Fibroblast of the conjunctiva (primary cell): ENCODE measurements at places on chromosomes 1 and 21.

DNA sequence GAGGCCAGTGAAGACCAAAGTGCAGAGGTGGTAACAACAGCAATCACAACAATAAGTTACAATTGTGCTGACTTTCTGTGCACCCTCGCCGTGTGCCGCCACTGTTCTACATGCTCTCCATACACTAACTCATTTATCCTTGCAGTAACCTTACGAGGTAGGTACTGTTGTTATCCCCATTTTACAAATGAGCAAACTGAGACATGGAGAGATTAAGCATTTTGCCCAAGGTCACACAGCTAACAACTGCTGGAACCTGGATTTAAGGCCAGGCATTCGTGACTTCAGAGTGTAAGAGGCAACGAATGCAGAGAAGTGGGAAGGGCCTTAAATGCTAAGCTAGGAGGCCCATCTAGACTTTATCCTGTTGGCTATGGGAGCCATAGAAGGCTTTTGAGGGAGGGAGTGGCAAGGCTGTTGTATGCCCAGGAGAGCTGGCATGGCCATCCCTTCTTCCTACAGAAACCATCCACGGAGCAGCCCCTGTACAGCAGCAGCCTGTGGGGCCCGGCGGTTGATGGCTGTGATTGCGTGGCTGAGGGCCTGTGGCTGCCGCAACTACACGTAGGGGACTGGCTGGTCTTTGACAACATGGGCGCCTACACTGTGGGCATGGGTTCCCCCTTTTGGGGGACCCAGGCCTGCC, 36.6 kb downstream of the AZIN2 start:
- DNase-seq, result no peak

DNA sequence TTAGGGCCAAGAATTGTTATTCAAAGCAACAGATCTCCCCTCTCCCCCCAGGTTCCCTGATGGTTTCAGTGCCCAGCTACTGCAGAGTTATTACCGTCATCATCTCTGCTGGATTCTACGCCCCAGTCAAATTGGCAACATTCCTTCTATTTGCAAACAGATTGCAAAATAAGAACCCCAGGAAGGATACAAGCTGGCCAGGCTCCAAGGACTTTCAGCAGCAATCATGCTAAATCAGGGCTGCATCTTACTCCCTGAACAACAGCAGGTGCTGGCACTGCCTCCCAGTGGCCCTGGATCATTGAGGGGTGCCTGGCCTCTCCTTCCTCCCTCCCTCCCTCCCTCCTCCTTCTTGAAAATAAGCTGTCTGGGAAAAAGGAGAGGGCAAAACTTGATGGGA, 521.6 kb upstream of the BEND5 start:
- no peak for DNase-seq

DNA sequence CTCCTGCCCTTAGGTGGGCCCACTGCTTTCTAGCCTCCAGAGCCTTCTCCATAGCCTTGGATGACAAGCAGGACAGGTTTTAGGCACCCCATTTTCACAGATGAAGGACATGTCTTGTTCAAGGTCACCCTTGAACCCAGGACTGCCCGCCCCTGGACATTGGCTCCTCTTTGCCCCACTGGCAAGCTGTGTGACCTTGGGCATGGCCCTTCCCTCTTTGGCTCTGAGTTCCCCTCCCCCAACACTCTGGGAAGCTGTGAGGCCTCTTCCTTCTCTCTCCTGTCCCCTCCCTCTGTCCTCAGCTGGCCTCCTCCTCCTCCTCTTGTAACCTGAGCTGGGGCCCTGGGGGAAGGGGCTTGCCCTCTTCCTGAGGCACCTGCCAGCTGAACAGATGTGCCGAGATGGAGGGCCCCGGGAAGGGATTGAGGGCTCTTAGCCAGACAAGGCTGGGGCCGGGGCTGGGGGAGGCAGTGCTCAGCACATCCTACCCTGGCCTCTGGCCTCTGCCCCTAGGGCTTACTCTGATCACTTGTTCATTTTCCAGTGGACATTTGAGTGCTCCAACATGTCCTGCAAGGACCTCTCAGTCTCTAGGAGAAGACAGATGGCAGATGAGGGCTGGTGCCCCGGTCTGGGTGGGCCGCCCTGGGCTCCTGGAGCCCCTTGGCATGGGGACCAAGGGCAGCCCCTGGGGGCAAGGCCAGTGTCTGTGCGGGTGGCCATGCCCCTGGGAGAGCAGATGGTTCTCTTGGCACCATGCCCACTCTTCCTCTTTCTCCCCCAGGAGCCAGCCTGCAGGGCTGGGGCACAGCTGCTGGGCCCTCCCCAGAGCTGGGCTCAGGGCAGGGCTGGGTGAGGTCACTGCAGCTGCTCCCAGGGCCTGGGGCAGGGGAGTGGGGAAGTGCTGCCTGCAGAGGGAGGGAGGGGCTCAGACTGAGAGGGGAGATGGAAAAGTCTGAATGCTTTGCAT, 10.7 kb downstream of the FOXO6 start:
- no peak for DNase-seq

DNA sequence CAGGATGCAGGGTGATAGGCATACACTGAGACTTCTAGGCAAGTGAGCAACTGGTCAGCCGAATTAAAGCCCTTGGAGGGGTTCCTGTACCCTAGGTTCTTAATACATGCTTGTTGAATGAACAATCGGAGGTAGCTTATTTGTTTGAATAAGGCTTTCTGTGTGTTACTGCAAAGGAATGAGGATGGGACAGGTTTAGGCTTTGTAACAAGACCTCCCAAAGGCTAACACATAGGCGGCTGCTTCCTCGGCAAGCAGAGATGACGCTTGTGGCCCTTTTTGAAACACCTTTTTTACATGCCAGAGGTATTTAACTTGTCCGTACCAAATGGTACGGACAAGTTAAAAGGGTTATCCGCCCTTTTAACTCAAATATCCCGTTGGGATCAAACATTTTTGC, 511.6 kb downstream of the KIF26B start:
- no peak for DNase-seq

GRCh38 chr1:119771770-119772169, 3.1 kb upstream of the HMGCS2 start:
- no peak for DNase-seq

DNA sequence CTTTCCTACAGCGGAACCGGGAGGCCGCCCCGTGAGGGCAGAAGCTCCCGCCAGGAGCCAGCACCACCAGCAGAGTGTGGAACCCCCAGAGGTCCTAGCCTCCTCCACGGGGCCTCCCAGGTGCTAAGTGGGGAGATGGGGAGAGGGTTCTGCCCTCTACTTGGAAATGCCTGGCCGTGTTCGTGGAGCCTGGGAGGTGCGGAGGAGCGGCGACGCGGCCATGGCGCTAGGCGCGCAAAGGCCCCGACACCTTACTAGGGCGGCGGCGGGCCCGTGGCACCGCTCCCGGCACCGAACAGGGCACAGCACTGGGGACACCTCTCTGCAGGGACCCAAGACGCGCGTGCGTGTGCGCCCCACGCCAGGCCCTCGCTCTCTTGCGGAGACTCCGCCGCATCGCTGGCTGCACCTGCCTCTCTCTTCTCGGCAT, 1.3 kb upstream of the CACNA1E start:
- DNase-seq, result no peak

GRCh38 chr1:192766009-192766625, 42.7 kb upstream of the RGS2 start:
- DNase-seq, result no peak

DNA sequence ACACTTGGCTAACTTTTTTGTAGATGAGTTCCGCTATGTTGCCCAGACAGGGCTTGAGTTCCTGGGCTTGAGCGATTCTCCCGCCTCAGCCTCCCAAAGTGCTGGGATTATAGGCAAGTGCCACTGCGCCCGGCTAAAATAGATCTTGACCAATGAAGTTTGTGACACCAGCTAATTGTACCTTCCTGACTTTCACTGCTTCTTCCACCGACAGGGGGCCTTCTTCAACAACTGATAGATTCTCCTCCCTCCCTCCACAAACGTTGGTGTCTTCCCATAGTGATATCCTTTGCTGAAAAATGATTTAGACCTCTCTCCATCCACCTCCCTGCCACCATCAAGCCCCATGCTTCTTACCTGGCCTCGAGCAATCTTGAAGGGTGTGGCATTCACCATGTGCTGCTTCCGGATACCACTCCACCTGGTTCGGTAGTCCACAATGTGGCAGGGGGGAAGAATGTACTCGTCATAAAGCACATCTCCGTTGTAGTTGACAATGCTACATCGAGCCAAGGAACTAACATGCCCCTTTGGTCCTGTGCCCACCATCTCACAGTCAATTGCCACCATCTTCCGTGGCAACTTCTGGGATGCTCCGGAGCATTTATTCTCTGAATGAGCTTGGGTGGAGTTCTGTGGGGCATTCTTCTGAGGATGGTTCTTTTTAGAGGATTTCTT, 1.6 kb upstream of the METTL25B start:
- DNase-seq, result no peak

DNA sequence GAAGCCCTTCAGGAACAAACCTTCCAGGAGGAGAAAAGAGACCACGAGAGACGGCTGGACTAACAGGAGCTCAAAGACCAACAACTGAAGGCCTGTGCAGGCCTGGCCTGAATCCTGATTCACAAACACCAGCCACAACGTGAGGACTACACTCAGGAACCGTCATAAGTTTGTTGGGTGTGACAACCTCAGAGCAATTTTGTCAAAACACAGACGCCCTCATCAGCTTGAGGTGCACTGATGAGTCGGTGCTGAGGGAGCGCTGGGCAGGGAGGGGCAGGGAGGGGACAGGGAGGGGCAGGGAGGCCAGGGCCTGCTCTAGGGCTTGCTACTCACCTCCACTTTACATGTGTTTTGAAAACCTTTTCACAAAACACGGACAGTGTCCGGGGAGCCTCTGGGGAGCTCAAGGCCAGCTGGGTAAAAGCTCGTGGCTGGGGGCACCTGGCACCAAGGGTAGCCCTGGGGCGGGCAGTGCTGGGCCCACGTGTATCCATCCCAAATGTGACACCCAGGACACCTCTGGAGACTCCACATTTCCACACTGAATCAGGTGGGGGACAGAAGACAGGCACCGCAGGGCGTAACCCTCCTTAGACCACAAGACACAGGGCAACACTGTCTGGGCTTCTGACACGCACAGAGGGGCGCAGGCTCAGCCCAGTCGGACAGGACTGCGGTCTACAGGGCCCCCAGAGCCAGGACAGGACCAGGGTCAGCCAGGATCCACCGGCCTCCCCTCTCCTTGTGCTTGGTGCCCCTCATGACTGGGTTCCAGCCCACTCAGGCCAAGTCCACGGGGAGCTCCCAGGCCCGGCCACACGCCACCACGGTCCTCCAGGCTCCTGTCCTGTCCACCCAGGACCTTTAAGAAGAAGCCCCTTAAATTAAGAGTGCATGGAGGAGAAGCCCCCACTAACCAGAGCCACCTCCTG, 16.5 kb downstream of the LSS start:
- DNase-seq, result no peak

GRCh38 chr1:85471558-85471957, 6.6 kb upstream of the DDAH1 start:
- no peak for DNase-seq

DNA sequence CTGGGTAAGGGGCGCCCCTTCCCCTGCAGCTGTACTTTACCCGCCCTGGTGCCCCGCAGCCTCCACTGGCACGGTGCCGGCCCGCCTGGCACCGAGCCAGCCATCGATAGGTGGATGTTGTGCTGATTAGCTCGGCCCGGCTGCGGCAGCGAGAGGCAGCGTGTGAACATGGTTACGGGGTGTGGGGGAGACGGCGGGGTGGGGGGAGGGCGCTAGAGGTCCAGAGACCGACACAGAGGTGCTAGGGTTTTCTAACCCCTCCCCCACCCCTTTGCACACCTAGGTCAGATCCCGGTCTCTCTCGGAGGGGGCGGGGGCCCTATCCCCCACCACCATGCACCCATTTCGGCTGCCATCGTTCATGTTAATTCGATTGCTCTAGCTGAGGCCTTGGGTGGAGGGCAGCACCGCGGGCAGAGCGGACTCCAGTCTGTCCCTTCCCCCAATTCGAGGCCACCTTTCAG, 6.7 kb downstream of the EFNA4 start:
- DNase-seq, result no peak

DNA sequence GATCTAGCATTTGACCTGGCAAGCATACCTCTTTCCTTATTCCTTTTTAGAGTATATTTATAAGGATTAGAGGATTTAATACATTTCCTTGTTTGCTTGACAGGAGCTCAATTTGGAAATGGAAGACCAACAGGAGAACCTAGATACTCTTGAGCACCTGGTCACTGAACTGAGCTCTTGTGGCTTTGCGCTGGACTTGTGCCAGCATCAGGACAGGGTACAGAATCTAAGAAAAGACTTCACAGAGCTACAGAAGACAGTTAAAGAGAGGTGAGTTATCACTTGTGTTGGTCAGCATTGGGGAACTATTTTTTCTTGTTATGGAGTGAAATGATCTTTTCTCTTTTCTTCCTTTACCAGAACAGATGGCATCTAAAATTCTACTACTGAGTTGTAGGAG, 123.4 kb upstream of the BMP8A start:
- DNase-seq, result no peak

- no peak for DNase-seq
Observed at GRCh38 chr21:33587792-33588484, 546 bp downstream of the DONSON start.

- no peak for DNase-seq
Observed at GRCh38 chr1:119186471-119186870, 46.0 kb upstream of the WARS2 start.

GRCh38 chr1:63772876-63773275, 941 bp upstream of the ROR1 start:
- no peak for DNase-seq

DNA sequence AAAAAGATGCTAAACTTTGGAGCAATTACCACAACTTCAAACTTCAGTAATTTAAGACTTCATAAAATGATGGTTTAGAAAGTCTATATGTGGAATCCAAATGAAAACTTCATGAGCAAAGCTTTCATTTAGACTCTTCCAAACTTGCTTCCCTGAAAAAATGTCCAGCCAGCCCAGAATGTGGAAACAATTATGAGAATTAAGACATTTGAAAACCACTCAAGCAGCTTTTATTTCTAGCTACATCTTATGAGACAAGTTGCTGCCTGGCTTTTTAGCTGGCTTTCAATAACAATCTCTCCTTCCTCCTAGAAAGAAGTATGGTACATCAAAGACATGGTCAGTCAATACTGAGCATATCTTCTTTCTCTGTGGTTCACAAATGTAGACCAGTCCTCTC, 21.8 kb downstream of the LPAR3 start:
- no peak for DNase-seq

DNA sequence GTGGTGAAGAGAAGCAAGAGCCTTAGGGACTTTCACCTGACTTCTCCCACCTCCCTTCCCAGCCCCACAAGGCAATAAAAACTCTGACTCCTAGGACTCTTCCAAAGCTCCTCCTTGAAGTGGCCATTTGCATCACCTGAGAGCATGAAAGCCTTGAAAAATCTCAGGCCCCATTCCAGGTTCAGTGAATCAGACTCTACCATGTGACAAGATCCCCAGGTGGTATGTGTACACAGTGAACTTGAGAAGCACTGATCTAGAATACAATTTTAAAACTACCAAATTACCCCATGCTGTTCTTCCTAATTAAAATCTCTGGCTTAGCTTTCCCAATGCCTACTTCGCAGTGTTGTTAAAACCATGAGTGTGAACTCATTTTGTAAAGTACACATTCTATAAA, 195.1 kb upstream of the SAMSN1 start:
- no peak for DNase-seq

- DNase-seq, result no peak
Observed at GRCh38 chr1:238099871-238100270, 209.1 kb upstream of the ZP4 start.
